ENCODE measurements at places on chromosomes 3 and 15.

- DNase-seq, result no peak
Observed at GRCh38 chr3:189282741-189283140, 111.0 kb downstream of the TPRG1 start.

GRCh38 chr3:122188737-122189136, 5.3 kb downstream of the CASR start:
- DNase-seq, result no peak

DNA sequence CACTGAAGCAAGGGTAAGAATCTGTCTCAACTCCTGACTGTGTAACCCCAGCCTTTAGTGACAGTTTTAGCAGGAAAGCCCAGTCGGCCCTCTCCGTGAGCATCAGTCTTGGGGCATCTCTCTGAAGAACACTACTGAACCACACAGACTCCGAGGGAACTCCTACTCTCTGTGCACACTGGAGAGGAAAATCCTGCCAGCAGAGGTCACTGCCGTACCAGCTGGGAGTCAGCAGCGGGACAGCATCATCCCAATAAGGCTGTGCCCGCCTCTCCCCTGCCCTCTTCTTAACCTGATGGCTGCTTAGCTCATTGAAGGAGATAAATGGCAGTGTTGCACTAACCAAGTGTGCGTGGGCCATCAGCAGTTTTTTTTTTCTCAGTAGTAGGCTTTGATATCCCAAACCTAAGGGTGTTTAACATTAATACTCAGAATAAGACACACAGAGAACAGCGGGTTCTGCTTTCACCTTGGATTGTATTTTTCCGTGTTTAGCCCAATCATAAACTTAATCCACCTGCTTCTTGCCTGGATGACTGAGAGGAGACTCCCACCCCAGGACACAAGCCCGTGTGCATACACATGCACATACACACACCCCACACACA, 26.6 kb upstream of the RASA2 start:
- DNase-seq, result peak; percentile 82

DNA sequence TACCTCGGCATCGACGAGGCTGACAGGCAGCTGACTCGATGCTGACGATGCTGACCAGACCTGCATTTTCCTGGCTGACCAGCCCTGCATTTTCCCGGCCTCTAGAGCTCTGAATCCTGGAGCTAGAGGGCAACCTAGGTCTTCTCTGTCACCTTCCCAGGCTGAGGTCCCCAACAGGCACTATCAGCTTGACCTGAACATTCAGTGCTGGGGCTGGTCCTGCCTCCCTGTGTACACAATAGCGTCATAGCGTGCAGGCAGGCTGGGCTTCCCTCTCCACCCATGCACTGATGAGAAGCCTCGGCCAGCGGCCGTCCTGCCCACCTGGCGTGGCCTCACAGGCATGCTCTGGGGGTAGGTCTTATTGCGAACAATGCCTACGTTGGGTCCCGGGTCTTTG, 62.3 kb upstream of the SNRPA1 start:
- no peak for DNase-seq

DNA sequence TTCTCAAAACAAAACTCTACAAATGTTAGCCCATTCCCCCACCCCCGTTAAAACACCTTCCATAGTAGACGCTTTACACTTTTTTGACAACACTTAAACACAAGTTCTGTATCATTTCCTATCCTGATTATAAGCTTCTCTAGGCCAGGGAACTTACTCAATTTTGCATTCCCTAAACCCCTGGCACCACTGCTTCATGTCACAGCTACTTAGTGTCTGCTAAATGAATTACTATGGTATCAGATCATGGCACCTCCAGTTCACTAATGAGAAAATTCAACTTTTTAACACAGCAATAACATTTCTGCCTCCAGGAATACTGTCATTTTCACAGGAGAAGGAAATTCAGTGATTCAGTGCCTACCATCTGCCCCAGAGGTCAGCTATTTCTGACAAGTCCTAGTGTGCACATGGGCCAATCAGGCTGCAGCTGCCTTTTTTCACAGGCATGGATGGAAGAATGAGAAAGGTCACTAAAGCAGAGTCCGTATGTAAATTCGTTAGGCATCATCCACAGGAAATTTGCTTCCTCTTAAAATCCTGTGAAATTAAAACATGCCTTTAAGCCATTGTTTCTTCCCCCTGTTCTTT, 18.5 kb downstream of the SFMBT1 start:
- no peak for DNase-seq

- no peak for DNase-seq
Observed at GRCh38 chr3:127370906-127371305, 83.1 kb upstream of the PRR20G start.

DNA sequence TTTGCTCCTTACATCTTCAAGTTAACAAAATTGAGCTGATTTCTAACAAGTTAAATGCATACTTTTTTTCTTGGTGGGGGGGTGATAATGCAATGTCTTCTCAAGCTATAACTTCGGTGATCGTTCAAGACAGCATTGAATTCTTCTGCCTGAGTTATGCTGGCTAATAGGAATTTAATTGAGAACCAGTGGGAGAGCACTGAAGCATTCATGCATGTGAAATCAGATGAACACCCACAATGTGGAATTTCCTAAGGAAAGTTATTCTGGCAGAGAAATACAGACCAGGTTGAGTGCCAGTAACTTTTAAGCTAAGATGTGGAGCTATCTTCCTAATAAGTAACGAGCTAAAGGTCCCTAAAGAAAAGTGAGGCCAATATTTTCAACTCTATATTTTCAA, 3.0 kb downstream of the SPATA16 start:
- DNase-seq, result no peak

- no peak for DNase-seq
Observed at GRCh38 chr15:40081691-40082194, 26.9 kb downstream of the BMF start.

DNA sequence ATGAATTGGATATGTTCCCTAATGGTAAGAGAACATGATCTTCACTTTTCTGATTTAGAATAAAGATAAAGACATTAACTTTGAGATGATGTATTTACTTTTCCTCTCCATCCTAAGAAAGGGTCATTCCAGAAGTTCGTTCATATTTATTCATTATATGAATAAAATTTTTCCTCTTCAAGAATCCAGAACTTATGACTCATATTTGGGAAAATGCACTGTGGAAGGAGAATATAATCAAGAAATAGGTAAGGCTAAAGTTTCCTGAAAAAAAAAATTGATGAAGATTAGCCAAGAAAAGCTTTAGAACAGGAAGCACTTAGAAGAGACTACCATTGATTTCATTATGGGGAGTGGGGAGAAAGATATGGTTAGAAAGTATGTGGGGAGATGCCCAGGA, 36.5 kb upstream of the CBLB start:
- no peak for DNase-seq

Data from CD4-positive, alpha-beta memory T cell (primary cell).